Activated CD4-positive, alpha-beta T cell treated with anti-CD3 and anti-CD28 coated beads for 36 hours (primary cell): ENCODE measurements at places on chromosomes 7 and 10.

DNA sequence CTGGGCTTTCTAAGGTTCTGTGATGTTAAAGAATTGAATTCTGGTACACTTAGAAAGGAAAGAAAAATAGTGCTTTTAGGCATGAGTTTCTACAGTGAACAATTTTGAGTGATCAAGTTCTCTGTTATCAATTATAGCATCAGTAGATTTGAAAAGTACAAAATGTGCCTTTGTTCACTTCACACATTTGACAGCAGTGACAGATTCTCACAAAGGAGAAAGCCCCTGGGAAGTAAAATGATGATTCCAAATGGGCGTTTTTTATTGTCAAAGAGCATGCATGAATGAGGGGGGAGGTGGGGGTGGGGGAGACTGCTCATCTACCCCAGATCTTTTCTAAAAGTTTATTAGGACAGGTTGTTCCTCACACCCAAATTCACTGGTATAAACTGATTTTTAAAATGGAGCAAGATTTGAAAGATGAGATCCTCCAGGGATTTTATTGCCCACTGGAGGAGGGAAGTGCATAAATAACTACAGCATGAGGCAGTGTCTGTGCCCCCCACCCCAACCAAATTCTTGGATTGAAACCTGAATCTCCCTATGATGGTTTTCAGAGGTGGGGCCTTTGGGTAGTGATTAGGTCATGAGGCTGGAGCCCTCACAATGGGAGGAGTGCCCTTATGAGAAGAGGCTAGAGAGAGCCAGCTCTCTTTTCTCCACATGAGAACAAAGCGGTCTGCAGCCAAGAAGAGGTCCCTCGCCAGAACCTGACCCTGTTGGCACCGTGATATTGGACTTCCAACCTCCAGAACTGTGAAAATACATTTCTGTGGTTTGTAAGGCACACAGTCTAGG, 79.5 kb downstream of the AOAH start:
- no peak for DNase-seq
- no peak overlapping the region for H3K4me3 ChIP-seq
- no peaks in the 10 kb centered on the region for H3K27me3 ChIP-seq
- peaks cover 48% of the 10 kb centered on the region for H3K4me1 ChIP-seq
- H3K27ac ChIP-seq, result no peak overlapping the region

- no peak overlapping the region for H3K4me3 ChIP-seq
- no peak for DNase-seq
Measured at GRCh38 chr10:113865901-113866300, 11.4 kb downstream of the NHLRC2 start.

DNA sequence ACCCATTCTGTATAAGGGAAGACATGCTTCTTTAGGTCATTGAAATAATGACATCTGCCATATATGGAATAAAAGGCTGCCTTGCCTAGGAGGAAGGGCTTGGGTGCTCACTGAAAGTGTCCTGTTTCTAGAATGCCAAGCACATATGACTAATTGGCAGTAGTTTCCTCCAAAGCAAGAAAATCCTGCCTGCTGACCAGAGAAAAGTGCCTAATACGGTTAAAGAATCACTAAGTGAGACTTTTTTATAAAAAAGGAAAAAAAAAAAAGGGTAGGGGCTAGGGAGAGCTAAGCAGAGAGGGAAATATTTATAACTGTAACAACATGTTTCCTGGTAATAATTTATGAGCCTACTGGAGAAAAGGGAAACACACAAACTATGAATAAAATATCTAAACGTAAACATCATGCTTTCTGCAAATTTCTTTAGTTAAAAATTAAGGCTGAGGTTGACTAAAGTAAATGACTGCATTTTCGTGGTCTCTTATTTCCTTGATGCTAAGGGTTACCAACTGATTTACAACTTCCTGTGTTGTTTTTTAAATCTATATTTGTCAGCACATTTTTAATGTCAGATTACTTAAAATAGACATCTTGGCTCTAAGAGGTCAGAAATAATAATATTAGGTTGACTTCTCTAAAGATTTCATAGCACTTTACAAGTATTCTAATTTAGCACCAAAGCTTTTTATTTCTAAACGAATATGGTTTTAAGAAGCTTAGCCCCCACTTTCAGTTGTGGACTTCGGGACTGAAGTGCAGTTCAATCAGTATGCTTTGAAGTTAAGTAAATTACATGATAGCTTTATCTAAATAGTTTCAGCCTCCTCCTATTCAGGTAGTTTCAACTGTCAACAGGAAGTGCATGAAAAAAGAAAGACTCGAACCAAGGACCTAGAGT, 89.6 kb downstream of the CABCOCO1 start:
- H3K36me3 ChIP-seq, result no peaks in the 10 kb centered on the region
- no peaks in the 10 kb centered on the region for H3K27me3 ChIP-seq
- H3K4me3 ChIP-seq, result no peak overlapping the region
- DNase-seq, result no peak
- peaks cover 33% of the 10 kb centered on the region for H3K4me1 ChIP-seq
- peak overlapping the region; percentile 44 for H3K27ac ChIP-seq

- no peak for DNase-seq
- peaks cover 8% of the 10 kb centered on the region for H3K4me1 ChIP-seq
- peaks cover 4% of the 10 kb centered on the region for H3K36me3 ChIP-seq
- peak overlapping the region; percentile 6 for H3K4me3 ChIP-seq
Measured at GRCh38 chr10:132001238-132001972, 19.7 kb upstream of the BNIP3 start.

DNA sequence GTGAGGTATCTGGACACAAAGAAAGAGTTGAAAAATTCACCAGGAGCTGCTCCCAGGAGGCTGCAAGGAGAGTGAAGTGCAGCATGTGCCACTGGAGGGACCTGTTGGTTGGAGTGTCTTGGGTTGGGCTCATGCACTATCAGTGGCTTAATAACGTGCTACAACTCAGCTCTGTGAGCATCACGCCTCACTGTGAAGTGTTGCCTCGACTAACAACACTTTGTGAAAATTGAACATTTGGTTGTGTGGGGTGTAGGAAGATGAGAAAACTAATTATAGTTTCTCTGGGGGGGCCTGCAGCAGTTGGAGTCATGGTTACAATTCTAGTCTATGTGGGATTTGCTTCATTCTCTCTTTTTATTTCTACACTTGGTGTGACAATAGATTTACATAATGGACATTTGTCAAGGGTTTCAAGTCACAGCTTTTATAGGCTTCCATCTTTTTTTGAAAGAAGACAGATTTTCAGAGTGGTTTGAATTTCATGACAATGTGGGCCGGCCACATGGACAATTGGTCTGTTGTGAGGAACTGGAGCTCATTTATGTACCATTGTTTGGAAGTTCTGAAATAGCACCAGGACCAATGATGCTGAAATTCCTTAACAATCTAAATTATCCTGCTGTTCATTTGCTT, 121.3 kb downstream of the RAMP3 start:
- no peaks in the 10 kb centered on the region for H3K4me1 ChIP-seq
- DNase-seq, result no peak
- no peak overlapping the region for H3K27ac ChIP-seq
- H3K4me3 ChIP-seq, result no peak overlapping the region
- no peaks in the 10 kb centered on the region for H3K36me3 ChIP-seq

DNA sequence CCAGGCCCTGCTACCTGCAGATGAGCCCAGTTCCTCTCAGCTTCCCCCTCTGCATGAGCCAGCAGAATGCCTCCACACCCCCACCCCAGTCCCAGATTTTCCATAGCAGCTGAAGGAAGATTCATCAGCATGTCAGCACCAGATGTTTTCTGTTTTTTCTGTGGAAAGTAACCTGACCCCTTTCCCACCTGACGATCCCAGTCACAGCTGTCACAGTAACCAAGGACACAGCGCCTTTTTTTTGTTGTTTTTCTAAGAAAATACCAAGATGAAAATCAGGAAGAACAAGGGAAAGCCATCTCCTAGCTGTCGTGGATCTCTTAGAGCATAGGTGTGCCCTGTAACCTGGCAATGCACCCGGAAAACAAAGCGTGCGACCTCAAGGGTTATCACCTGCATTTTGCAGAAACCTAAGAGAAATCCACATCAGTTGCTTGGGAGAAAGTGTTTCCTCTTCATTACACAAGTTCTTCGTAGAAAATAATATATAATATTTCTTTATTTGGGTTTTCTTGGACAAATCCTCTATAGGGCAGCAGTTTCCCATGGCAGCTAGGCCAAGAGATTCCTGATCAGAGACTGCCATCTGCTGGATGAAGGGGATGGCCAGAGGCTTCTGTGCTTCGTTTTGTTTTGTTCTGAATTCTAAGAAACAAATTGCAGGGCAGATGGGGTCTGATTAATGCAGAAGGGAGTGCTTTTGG, 401.9 kb downstream of the TNS3 start:
- no peaks in the 10 kb centered on the region for H3K4me1 ChIP-seq
- no peak overlapping the region for H3K4me3 ChIP-seq
- H3K36me3 ChIP-seq, result no peaks in the 10 kb centered on the region
- H3K27ac ChIP-seq, result no peak overlapping the region
- peaks cover 5% of the 10 kb centered on the region for H3K27me3 ChIP-seq
- peak; percentile 38 for DNase-seq

GRCh38 chr7:129147731-129148130, 3.2 kb downstream of the TSPAN33 start:
- no peak overlapping the region for H3K4me3 ChIP-seq
- DNase-seq, result no peak
- no peak overlapping the region for H3K27ac ChIP-seq
- H3K27me3 ChIP-seq, result peaks cover 16% of the 10 kb centered on the region
- H3K36me3 ChIP-seq, result no peaks in the 10 kb centered on the region

DNA sequence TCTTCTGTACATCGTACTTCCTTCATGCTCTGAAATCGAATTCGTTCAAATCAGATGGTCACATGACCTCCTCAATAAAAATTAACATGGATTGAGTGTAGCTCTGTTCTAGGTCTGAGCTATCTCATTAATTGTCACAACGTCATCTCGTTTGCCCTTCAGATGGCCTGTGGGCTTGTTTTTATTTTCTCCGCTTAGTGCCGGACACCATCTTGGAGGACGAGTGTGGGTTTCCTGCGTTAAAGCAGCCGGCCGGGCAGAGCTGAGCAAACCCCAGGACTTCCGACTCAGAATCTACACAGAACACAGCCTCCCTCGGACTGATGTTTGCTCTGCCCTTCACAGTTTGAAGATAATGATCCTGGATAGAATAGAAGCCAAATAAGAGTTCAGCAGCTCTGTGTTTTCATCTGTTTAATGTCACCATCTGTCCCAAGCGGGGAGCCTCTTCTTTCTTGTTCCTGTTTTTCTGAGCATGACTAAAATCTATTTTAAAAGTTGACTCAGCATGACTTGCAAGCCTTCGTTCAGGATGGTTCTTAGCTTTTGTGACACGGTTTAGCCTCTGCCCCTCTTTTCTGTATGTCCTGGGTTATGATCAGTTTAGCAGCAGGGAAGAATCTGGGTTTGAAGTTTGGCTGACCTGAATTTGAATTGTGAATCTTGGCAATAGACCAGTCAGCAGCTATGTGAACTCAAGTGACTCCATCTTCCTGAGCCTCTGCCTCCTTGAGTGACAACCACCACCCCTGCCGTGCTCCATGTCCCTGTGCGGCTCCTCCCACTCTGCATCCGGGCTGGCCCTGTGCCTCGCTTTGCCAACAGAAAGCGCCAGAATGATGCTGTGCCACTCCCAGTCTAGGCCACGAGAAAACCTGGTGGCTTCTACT, 30.6 kb upstream of the GALNTL5 start:
- no peaks in the 10 kb centered on the region for H3K36me3 ChIP-seq
- peak overlapping the region; percentile 17 for H3K27ac ChIP-seq
- H3K27me3 ChIP-seq, result peaks cover 7% of the 10 kb centered on the region
- H3K4me1 ChIP-seq, result peaks cover 13% of the 10 kb centered on the region

DNA sequence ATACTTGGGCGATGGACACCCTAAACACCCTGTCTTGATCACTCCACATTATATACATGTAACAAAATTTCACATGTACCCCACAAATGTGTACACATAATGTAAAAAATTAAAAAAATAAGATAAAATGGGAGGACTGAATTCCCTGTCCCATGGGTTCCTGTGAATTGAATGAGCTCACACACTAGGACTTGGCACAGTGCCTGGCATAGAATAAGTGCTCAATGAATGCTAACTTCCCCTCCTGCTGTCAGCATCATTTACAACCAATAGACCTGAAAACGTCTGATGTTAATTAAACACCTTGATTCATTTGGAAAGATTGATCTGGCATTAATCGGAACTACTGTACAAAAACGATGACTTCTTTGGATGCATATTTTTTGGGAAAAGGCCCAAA, 117.3 kb upstream of the ZNF438 start:
- H3K27me3 ChIP-seq, result no peaks in the 10 kb centered on the region
- DNase-seq, result no peak
- no peak overlapping the region for H3K4me3 ChIP-seq
- H3K27ac ChIP-seq, result no peak overlapping the region

GRCh38 chr7:96823274-96823673, 113.6 kb upstream of the SEM1 start:
- H3K4me1 ChIP-seq, result peaks cover 2% of the 10 kb centered on the region
- DNase-seq, result no peak
- H3K27me3 ChIP-seq, result peaks cover 35% of the 10 kb centered on the region
- no peak overlapping the region for H3K4me3 ChIP-seq

- H3K27me3 ChIP-seq, result peaks cover 1% of the 10 kb centered on the region
- no peaks in the 10 kb centered on the region for H3K36me3 ChIP-seq
- H3K4me1 ChIP-seq, result no peaks in the 10 kb centered on the region
- no peak for DNase-seq
Measured at GRCh38 chr10:79459243-79459642, 13.8 kb upstream of the ZCCHC24 start.

DNA sequence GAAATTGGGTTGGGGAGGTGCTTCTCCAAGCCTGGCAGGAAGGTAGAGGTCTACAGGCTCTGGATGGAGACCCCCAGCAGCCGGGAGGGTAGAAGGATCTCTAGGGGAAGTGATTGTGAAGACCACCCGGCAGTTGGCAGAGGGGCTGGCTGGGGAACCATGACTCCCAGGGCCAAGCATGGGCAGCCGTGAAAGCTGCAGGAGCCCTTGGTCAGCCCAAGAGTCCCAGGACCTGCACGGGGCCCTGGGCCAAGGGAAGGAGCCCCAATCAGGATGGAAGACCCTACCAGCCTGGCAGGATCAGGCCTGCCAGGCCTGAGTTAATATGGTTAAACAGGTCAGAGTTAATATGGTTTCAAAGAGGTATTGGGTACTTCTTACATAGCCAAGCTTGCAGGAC, 126.3 kb upstream of the NANOS1 start:
- no peaks in the 10 kb centered on the region for H3K36me3 ChIP-seq
- no peak overlapping the region for H3K4me3 ChIP-seq
- H3K4me1 ChIP-seq, result no peaks in the 10 kb centered on the region

DNA sequence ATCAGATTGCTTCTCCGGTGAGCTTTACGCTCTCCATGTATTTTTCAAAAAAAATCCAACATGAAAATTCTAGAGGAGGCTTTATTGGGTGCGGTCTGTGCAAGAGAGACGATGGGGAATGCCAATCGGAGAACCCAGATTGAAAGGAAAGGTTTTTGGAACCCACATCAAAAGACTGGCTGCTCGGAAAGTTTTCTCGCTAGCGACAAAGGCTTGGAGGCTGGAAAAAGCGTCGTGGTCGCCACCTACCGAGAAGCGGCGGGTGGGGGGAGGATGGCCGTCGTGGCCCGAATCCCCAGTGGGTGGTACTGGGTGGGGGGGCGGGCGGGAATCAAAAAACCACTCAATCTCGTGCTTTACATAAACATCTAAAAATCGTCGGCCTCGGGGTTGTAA, 1.1 kb upstream of the GTF2I start:
- peaks cover 49% of the 10 kb centered on the region for H3K4me1 ChIP-seq
- no peaks in the 10 kb centered on the region for H3K27me3 ChIP-seq
- peak overlapping the region; percentile 92 for H3K27ac ChIP-seq
